ENCODE measurements at places on chromosomes 1 and 21.

DNA sequence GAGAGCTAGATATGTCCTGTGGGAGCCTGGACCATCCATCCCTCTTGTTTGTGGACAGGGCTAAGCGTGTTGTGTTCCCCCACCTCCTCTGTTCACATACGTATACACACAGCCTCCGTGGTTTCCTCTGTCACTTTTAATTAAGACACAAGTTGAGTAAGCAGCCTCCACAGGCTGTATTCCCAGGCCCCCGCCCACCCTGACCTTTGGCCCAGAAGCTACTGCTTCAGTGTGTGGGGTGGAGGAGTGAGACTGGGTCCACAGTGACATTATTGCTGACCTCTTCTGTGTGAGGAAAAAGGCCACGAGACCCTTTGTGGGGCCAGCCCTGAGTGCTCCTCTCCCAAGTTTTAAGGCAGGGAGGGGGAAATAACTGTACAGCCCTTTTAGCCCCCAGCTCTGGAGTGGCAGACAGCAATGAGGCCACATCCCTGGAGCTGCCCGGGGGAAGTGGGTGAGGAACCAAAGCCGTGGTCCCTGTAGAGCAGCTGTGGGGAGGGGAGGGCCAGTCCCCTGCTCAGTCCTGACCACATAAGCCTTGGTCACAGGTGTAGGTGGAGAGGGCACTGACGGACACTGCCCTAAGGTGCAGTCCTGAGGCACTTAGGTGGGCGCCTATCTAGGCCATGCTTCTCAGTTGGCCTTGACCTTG, 4.4 kb downstream of the ELOVL1 start:
- no peak for DNase-seq

- no peak for DNase-seq
Observed at GRCh38 chr21:42815217-42815616, 64.1 kb downstream of the WDR4 start.

DNA sequence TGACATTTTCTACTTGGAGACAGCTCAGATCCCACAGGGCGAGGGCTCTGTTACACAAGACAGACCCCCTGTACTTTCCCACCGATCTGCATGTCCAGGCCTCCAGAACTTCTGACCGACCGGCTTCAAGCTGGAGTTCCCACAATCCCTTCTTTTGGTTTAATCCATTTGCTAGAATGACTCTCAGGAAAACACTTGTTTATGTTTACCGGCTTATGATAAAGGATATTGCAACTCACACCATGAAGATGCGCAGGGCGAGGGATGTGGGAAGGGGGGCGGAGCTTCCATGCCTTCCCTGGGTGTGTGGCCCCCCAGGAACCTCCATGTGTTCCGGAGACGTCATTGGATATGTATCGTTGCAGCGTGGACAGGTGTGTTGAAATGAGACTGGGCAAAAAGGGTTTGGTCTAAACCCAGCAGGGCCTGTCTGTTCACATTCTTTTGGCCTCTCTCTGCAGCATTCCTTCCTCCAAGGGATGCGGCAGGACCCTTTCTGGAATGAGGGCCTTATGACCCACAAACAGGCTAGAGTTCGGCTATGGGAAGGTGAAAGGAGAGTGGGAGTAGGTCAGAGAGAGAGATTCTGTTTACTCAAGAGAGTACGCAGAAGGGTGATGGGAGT, 7.5 kb upstream of the IGSF5 start:
- peak; percentile 73 for DNase-seq

DNA sequence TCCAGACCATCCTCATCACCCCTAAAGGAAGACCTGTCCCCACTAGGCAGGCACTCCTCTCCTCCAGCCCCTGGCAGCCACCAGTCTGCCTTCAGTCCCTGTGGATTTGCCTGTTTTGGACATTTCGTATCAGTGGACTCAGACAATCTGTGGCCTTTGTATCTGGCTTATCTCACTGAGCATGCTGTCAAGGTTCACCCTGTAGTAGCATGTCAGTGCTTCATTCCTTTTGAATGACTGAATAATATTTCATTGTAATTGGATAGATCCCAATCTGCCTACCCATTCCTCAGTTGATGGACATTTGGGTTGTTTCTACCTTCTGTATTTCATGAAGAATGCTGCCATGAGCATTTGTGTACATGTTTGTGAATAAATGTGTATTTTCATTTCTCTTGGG, 32.9 kb upstream of the RNF187 start:
- DNase-seq: no peak

DNA sequence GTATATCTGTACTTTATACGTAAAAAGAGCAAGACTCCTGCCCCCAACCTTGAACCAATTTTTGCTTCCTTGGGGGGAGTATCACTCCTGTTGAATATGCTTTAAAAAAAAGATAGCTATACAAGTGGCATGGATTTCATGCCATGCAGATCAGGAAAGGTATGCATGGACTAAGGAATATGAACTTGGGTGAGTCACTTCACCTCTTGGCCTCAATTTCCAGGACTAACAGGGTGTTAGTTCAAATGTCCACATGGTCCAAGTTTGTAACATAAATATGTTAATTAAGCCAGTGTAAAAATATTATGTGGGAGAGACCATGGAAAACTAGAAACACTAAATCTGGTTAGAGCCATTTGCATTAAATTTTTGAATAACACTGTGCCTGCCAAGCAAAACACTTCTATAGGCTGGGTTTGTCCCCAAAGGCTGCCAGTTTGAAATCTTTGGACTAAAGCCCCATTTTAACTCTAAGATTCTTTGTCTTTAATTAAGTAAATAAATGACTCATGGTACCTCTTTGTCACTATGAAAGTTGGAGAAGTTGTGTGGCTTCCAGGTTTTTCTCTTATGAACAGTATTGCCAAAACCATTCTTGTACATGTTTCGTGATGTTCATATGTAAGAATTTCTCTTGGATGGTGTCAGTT, 33.1 kb downstream of the FAM177B start:
- peak; percentile 58 for DNase-seq

GRCh38 chr1:171819946-171820345, 21.4 kb upstream of the DNM3 start:
- DNase-seq: no peak

DNA sequence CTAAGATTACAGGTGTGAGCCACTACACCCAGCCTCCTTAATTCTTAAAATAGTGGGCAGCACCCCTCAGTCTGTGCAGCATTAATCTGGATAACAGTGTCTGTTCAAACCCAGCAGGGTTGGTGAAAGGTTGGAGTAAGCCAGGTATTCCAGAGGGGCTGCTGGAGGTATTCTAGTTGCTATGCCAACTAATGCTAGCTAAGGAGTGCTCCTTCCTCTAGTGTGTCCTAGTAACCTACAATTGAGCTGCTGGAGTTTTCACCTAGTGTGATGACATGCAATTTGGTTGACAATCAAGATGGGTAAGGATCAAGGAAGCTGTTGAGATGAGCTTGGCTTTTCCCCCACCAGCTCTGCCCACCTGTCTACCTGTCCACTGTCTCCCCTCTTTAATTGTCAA, 100.2 kb upstream of the IPO9 start:
- DNase-seq: no peak

DNA sequence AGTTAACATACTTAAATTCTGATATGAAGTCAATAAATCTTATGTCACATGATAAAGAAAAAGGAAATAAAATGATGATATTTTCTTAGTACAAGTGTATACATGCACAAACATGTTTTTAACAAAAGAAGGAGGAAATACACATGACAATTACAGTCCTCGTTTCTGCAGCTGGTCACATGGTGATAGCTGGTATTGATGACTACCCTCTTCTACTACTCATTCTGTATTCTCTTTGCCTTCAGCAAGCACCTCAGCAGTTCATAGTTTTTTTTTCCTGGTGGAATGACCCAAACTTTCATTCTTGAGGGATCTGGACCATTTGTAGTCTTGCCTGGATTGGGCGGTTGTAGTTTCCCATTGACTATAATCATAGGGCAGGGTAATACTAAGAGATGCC, 64.4 kb upstream of the CFAP126 start:
- DNase-seq: no peak

DNA sequence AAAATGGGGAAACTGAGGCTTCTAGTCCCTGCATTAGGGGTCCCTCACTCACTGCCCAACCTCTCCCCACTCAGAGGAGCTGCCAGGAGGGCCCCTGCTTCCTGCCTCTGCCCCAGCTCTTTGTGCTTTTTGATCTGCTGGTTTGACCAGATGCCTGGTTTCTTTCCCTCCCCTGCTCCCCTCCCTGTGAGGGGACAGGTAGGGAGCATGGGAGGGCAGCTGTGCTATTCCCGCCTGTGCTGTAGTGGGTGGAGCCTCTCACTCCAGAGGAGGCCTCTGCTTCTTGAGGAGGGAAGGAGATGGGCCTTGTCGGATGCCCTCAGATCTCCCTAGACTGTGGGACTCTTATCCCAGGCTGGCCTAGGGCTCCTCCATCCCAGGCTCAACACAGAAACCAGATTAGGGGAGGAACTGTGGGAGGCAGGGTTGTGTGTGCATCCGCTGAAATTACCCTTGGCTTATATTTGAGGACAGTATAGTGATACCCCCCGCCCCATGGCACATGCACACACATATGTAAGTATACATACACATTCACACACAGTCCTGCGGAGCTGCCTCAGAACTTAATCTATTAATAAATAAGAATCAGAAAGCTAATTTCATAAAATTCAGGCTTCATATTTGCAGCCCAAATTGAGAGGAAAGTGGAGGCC, 4.6 kb downstream of the BOLA1 start:
- no peak for DNase-seq

DNA sequence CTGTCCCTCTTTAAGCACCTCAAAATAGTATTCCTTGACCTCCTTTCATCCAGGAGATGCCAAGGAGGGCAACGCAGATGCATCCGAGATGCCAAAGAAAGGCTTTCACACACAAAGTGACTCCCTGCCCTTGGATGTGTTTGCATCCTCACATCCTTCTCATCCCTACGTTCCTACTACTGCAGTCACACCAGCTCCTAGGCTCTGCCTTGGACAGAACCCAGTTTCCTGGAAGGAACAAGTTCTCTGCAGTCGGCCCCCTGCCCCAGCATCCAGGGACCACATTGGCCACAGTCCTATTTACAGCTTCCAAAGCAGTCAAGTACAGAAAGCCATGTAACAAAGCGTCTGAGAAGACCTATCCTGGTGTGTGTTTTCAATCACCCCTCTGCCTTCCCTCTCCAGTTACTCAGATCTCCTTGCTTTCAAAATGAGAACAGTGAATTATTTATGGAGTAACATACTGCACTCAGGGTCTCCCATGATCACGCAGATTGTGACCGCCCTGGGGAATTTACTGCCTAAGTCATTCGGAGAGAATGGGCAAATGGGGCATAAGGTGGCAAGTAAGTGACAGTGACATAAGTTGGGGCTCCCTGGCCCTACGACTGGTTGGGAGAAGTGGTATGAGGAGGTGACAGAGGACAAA, 21.8 kb upstream of the SRP9 start:
- no peak for DNase-seq
